ENCODE measurements at places on chromosomes 4 and X.

DNA sequence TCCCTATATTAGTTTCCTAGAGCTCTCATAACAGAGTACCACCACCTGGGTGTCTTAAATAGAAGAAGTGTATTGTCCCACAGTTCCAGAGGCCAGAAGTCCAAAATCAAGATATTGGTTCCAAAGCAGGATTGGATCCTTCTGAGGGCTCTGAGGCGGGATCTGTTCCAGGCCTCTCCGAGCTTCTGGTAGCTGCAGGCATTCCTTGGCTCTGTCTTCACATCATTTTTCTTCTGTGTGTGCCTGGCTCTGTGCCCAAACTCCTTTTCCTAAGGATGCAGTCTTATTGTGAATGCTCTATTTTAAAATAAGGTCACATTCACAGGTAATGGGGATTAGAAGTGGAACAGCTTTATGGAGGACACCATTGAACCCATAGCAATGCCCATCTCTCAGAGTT is 253.7 kb upstream of the TAPT1 start:
- no peak for DNase-seq

DNA sequence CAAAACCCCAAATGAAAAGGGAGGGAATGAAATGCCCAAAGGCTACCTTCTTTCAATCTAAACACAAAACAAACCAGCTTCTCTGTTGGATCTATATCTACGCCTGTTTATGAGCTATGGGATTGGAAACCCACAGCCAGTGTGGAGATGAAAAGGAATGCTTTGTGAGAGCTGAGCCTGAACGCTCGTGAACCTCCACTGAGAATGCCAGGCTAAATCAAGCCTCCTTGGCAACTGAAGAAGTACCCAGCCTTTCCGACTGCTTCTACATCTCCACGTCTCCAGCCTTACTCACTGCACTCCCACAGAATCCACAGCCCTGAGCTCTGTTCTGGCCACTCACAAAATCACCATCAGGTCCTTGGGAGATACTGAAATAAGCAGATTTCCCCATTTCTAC is 31.8 kb downstream of the PROM1 start:
- no peak for DNase-seq

- no peak for DNase-seq
Measured at GRCh38 chr4:18404642-18405041, 383.1 kb upstream of the LCORL start.

DNA sequence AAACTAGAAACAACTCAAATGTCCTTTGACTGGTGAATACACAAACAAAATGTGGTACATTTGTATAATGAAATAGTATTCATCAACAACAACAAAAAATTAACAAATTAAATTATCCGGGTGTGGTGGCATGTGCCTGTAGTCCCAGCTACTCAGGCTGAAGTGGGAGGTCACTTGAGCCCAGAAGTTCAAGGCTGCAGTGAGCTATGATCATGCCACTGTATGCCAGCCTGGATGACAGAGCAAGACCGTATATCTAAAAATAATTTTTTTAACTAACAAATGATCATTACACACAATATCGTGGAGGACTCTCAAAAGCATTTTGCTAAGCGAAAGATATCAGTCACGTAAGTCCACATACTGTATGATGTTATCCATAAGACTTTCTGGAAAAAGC is 71.6 kb upstream of the SORBS2 start:
- no peak for DNase-seq

DNA sequence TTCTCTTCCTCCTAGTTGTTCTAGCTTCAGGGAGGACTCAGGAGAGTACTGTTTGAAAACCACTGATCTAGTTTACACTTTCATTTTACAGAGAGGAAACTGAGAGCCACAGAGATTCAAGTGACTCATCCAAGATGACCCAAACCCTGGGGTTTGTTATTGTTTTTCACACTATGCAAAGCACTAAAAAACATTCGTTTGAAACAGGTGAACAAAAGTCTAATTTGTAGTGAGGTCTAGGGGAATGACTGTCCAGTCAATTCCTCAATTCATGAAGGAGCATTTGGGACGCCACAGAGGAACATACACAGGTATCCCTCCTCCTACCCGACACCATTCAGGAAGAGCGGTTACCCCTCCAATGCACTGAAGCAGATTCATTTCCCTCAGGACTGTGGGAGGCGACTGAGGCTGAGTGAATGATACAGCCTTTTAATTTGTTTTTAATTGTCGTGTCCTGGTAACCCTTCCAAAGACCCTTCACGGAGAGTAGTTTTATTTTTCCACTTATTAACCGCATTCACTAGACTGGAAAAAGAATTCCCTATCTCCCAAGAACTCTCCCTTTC is 30.3 kb downstream of the TLR10 start:
- DNase-seq = no peak

- DNase-seq = no peak
Measured at GRCh38 chr4:54475546-54475945, 182.2 kb upstream of the KIT start.

DNA sequence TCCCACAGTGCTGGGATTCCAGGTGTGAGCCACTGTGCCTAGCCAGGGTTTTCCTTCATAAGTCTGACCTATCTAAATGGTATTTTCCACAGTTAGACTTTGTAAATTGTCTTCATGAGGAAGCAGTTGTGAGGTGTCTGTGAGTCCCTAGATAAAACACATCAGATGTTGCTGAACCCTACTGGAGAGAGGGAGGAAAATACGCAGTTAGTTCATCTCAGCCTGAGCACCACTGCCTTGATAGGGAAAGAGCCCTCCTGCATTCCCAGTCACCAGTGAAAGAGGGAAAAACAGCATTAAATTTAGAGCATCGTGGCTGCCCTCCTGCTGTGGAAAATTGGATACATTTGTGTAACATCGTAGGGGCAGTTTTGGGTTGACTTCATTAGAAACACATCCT is 31.7 kb upstream of the CLDN34 start:
- no peak for DNase-seq

GRCh38 chrX:638482-639131 is 8.0 kb downstream of the SHOX start:
- DNase-seq = no peak

DNA sequence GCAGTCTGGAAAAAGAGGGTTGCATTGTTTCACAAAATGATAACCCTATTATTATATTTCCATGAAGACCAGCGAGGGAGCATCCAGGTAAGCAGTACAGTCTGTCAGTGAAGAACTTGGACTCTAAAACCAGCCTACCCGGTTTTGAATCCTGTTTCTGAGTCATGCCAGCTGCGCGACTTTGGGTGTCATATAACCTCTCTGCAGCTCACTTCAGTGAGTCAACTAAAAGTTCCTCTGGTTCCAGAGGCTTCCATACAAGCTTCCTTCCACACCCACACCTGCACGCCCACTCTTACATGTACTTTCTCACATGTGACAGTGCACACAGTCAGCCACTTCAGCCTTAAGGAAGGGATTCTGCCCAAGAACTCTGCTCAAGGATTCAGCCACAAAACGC is 49.8 kb upstream of the PRPS2 start:
- DNase-seq = no peak

DNA sequence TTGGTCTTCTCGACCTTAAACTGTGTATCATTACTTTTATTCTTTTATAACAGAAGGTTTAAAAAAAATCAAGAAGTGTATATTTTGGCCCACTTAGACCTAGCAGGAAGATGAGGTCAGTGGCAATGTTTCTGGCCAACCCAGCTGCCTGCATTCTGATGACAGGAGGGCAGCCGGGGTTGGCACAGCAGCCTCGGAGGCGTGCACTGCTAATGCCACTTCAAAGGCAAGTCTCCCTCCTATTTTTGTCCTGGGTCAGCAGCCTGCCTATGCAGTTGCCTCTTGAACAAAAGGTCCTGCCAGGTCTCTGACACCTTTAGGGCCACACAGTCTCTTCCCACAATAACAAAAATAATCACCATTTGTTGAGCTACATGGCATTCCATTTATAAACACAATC is 89.4 kb upstream of the MYOZ2 start:
- DNase-seq = no peak

- DNase-seq = no peak
Measured at GRCh38 chrX:70479922-70480659, 35.5 kb downstream of the DLG3 start.

GRCh38 chrX:11609109-11609508 is 56.6 kb downstream of the ARHGAP6 start:
- DNase-seq = no peak

DNA sequence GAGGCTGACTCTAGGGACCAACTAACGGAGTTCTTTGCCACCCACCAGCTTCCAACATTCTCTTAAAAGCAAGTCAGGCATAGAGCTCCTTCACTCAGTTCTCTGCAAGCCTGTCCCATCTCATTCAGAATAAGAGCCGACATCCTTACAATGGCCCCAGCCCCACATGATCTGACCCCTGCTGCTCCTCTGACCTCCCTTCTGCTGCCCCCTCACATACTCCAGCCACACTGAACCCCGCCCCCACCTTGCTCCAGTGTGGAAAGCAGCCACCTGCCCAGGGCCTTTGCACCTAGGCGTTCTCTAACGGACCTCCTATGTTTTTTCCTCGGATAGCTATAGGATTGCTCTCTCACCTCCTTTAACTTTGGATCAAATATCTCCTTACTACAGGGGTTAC is 143.2 kb upstream of the ETNPPL start:
- no peak for DNase-seq

GRCh38 chrX:17459661-17460060 is 84.7 kb downstream of the NHS start:
- DNase-seq = no peak

GRCh38 chr4:1194010-1194900 is 21.9 kb upstream of the SPON2 start:
- peak; percentile 39 for DNase-seq

- DNase-seq = no peak
Measured at GRCh38 chrX:112868586-112868985, 28.0 kb upstream of the AMOT start.

DNA sequence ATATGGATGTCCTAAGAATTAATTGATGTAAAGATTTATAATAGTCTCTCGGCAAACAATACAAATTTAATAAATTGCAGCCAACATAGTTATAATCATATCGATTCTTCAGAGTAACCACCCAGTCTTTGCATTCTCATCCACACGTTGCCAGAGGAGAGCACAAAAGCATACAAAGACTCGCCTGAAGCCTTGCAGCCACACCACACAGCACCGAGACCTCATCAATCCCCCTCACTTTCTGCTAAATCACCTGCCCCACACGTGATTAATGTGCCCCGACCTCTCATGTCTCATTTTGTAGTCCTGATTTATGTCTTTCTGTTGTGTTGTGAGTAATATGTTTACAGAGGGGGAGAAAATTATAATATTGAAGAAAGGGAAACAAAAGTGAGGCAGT is 510.4 kb downstream of the TRIML1 start:
- DNase-seq = no peak

GRCh38 chr4:138104284-138104680 is 137.9 kb downstream of the SLC7A11 start:
- no peak for DNase-seq

- no peak for DNase-seq
Measured at GRCh38 chrX:3024176-3024575, 17.1 kb upstream of the ARSF start.

DNA sequence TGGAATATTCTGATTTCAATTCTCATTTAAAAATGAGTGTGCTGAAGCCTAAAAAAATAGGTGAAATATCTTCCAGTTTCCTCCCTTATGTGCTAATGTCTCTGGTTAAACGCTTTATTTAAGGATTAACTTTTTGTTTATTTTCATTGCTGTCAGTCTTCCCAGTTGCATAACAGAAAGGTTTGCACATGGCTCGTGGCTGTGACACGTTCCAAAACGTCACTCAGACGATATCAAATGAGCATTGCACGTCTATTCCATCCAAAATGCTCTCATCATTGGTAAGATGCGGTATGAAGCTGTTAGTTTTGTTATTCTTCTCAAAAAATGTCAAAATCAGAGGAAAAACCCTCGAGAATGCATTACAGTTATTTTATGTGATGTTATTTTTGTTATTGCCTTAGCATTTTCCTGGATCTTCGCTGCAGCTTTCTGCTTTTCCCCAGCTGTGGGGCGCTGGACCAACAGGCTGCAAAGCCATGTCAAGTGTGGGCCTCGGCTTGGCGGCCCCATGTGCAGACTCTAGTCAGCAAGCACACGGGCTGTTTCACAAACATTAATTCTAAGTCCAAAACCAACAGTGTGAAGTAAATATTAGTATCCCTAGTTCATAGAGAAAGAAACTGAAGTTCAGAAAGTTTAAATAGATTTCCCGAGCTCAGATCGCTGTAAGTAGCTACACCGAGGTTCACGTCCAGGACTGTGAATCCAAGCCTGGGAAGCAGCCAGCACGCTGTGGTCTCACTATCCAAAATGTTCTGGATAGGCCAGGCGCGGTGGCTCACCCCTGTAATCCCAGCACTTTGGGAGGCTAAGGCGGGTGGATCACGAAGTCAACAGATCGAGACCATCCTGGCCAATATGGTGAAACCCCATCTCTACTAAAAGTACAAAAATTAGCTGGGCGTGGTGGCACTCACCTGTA is 793.4 kb upstream of the FRG1 start:
- DNase-seq = no peak

GRCh38 chrX:140504371-140505324 is at the start of gene SOX3:
TSS of gene SOX3 (minus strand) at chrX:140505069. CDS start at chrX:140505060, 9 bp downstream.
- no peak for DNase-seq

GRCh38 chrX:133523081-133523487 is 107.8 kb upstream of the GPC4 start:
- DNase-seq = no peak

DNA sequence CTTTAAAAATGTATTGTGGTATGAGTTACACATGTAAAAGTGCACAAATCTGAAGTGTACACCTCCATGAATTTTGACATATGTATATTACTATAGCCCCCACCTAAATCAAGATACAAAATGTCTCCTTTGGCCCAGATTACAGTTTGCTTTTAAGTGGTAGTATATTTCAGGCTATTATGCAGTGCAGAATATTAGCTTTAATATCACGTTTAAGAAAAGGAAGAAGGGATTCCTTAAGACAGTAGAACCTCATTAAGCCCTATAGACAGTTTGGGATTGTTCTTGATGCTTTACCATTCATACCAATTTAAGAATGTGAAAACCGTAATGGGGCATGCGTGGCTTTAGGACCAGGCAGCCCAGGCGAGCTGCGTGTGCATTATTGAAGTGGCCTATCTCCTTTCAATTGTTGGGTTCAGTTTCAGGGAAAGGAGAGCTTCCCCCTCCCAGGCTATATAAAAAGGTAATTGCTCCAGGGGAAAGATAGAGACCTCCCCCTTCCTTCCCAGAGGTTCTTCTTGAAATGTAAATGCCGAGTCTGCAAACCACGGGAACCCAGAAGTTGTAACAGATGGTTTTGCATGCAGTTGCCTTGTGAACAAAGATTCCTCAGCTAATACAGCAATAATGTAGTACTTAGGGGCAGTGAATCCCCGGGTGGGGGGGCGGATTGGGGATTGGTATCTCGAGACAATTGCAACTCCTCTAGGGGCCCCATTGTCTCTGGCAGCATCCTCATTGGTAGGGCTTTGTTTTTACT is 106.1 kb downstream of the UCHL1 start:
- no peak for DNase-seq

DNA sequence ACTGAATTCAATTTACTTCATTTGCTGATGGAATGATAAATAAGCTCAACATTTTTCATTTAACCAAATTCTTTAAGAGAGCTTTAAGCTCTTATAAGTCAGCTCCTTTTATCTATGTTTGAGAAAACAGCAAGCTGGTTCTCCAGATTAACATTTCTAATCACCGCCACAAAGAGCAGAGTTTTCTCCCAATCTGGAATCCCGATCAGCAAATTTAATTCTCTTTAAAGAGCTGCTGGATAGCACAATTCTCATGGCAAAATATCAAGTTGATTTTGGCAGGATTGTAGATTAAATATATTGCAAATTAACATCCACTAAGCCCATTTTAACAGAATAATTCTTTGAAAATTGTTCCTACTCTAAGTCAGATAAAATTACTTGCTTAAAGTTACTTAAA is 48.8 kb downstream of the RPS6KA3 start:
- no peak for DNase-seq

Measured in HuH-7.5 (cell line).